Astrocyte (in vitro differentiated cells and primary cell): ENCODE measurements at places on chromosomes 7 and 10.
A peak's percentile ranks its signal among the peaks of the same experiment; 100 is the strongest.

DNA sequence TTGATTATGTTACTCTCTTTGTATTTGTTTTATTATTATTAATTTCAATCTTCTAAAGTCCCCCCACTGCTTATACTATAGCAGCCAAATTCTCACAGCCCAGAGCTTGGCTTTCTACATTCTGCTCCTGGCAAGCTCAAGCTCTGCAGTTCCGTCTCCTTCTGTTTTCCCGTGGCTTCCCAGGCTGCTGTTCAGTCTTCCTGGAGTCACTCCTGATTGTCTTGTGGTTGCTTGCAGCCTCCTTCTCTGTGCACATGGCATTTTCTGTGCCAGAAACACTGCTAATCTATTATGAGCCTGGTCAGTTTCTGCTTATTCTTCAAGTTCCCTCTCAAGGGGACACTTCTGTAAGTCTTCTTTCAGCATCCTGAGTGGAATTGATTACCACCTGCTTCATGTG is 533.7 kb upstream of the IGFBP3 start:
- peak; percentile 61 for DNase-seq

DNA sequence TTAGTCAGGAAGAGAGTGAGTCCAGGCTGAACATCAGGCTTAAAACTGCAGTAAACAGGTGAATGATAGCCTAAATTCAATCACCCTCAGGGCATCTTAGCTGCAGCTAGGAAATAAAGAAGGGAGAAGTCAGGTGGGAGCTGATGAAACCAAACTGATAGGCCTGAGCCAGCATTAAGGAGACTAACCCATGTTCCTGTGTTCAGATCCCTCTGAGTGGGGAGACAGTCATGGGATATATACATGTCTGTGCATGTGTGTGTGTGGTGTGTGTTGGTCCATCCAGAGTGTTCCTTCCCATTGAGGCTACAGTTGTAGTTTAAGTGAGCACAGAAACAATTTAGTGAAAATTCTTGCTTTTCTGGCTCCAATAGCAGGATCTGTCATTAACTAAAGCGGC is 480.9 kb downstream of the PHTF2 start:
- no peak for DNase-seq

DNA sequence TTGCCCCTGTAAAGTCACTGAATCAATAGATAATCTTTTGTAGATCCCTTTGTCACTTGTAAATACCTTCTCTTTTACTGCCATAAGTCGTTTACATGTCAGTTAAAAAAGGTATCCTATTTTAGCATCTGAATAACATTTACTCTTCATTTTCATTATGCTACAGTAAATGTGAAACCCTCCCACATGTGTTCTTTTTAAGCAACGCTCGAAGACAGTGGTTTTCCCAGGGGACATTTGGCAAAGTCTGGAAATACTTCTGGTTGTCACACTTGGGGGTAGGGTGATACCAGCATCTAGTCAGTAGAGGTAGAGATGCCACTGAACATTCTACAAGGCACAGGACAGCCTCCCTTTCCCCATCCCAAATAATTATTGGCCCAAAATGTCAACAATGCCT is 23.7 kb downstream of the ATAD1 start:
- DNase-seq = no peak

DNA sequence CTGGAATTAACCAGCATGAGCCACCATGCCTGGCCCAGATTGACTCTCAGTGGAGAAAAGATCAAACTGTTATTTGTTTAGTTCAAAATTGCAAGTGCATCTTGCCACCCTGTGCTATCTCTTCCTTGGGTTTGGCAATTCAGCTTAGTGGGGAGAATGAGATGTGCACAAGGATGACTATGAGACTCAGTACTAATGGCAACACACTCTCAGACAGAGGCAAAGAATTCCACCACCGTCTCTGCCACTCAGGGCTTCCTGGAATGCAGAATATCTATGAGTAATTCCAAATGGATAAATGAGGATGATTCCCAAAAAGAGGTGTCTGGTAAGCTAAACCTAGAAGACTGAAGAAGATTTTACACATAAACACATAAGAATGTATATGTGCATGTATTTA is 525.8 kb downstream of the NRG3 start:
- no peak for DNase-seq

- DNase-seq = peak; percentile 46
Observed at GRCh38 chr10:114874827-114875411, 53.3 kb downstream of the FHIP2A start.

GRCh38 chr10:87761892-87762291 is 56.1 kb downstream of the ATAD1 start:
- DNase-seq = peak; percentile 73

- peak; percentile 56 for DNase-seq
Observed at GRCh38 chr10:24360282-24361127, 151.6 kb downstream of the KIAA1217 start.

DNA sequence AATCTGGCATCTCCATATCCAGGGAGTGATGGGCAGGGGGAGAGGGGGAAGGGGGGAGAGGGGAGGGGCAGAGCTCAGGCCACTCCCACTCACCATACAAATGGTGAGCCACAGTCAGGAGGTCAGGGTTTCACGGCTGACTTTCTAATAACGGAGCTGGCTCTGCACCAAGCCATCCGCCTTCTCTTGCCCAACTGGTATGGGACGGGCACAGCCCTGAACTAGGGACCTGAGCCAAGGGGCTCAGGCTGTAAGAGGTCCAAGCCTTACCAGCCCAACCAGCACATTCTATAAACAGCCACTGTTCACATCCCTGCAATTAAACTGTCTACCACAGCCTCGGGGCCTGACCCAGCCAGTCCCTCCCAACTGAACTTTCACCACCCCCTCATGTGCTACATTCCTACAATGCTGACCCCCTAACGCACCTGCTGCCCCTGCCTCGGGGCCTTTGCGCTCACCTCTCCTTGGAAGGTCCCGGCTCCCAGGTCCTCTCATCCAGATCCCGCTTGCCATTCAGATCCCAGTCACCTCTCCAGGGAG is 32.5 kb downstream of the RGS10 start:
- DNase-seq = no peak

GRCh38 chr7:129502708-129503685 is 666 bp downstream of the SMKR1 start:
- no peak for DNase-seq

- DNase-seq = no peak
Observed at GRCh38 chr7:6480323-6480660, 32.5 kb upstream of the DAGLB start.

DNA sequence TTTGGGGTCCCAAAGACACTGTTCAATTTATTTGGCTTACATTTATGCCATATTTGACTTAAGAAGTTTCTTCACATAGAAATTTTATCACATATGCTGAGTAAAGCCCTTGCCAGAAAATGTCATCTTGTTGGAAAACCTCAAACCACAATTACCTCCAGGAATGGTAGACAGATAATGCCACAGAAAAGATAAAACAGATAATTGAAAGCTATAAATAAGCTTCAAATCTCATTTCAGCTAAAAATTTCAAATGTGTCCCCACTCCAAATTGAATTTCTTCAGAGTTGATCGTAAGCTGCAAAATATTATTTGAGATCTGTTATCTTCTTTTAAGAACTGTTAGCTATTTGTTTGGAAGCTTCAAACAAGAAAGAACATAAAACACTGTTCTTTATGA is 176.4 kb upstream of the PTN start:
- DNase-seq = peak; percentile 66

DNA sequence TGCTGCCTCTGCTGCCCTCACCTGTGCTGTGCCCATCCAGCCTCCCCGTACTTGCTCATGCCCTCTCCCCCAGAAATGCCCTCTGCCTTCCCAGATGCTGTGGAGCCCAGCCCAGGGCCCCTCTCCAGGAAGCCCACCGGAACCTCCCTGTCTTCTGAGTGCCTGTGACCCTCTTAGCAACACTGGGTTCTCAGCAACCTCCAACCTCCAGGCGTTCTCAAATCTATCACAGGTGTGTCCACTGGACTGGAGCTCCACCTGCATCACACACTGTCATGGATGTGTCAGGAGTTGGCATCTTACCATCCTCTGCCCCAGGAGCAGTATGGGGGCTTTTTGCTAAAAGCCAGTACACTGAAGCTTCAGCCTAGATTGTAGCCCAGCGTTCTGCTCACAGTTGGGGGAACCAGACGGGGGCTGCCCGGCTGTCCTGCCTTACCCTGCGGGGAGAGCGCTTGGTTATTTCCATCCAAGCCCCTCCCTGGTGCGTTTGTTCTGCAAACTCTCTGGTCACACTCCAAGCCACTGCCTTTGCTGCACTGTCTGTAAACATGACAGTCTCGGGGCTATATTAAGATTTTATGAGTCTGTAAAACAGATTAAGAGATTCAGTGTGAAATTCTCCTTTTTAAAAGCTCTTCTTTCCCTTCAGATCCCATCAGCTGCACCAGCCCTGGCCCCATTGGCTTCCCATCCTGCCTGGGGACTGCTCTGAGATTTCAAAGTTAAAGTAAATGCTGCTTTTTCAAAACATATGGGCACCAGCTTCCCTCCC is 71.3 kb upstream of the CPXM2 start:
- no peak for DNase-seq

GRCh38 chr7:96041171-96041570 is 268.8 kb downstream of the DYNC1I1 start:
- no peak for DNase-seq

GRCh38 chr7:116142850-116143249 is 67.5 kb upstream of the TES start:
- DNase-seq = no peak

DNA sequence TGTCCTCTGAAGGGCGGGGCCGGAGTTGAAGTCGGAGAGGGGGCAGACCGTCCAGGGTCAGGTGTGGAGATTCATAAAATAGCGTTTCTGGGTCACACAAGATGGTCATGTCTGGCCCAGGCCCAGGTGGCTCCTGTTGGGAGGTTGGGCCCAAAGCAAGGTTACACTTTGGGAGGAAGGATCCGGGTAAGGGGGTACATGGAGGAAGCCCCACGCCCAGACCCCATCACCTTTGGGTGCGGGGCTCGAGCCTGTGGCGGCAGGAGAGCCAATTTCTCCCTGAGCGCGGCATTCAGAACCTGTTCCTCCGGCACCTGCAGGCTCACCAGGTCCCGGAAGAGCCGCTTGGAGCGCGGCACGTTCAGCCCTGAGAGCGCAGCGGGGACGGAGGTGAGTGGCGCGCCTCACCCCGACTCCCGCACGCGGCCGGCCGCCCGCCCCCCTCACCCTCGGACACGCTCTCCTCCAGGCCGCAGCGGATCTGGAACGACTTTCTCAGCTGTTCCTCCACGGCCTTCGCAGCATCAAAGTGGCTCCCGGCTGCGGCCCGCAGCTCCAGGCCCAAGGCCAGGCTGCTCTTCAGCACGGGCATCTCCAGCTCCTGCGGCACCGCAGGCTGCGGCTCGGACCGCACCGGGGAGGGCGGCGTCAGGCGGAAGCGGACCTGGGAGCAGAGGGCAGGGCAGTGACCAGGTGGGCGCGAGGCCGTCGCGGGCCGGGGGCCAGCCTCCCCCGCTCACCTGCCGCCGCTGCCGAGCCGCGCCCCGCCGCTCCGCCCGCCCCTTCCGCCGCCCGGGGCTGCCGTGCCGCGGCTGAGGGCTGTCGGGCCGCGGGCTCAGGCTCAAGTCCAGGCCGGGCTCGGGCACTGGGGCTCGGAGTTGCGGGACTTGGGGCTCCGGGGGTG is 644 bp downstream of the PPP1R35 start:
- no peak for DNase-seq

DNA sequence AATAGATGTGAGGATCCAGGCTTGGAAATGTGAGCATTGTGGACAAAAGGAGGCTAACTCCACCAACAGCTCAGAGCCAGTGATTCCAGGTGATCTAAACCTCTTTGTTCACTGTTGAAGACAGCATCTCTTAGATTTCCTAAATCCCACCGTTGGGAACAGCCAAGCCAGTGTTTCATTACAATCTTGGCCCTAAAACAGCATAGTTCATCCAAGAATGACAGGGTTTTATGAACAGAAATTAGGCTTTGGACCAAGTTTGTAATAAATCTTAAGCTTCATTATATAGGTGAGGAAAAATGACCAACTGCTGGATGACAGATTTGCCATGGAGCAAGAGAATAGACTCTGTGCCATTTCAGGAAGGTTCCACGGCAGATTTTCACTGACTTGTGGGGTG is 65.8 kb downstream of the MTURN start:
- no peak for DNase-seq

GRCh38 chr10:122126763-122127659 is 138.0 kb downstream of the TACC2 start:
- peak; percentile 96 for DNase-seq

DNA sequence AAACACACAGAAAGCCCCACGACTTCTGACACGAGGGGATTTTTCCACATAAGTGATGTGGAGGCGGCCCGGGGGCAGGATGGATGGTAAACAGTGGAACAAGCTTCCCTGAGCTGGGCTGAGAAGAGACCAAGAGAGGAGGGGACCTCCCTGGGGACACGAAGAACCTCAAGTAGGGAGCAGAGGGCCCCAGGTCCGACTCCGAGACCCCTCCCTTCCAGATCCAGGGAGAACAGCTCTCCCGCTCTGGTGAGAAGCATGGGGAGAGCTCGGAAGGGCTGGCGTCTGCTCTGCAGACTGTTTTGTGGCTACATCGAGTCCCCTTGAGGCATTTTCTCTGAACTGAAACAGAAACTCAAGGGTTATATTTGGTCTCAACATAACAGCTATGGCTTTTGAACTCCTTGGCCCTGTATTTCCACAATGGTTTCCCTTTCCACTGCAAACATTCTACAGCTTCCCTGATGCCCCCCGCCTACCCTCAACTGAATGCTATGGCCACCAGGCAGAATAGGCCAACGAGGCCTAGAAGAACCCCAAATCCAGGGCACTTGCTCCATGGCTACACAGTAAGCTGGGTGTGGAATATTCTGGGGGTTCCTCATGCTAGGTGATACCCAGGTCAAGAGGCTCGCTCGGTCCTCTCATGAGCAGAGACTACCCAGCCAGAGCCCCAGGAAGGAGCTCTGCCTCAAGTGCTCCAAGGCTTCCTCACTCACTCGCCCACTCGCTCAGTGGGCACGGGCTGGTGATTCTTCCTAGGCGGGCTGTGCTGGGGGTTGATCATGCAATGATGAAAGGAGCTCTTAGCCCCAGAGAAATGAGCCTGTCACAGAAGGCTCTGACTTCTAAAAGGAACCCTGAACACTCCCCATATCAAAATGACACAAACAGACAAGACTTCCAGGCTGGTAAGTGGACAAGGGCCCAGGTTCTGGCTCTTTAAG is 47.5 kb downstream of the FAM53B start:
- DNase-seq = no peak

GRCh38 chr10:124511205-124512039 is 49.8 kb downstream of the LHPP start:
- no peak for DNase-seq

- DNase-seq = peak; percentile 67
Observed at GRCh38 chr10:62016623-62017490, 115.4 kb downstream of the ARID5B start.

GRCh38 chr10:114715171-114715670 is 57.1 kb upstream of the ABLIM1 start:
- peak; percentile 85 for DNase-seq

DNA sequence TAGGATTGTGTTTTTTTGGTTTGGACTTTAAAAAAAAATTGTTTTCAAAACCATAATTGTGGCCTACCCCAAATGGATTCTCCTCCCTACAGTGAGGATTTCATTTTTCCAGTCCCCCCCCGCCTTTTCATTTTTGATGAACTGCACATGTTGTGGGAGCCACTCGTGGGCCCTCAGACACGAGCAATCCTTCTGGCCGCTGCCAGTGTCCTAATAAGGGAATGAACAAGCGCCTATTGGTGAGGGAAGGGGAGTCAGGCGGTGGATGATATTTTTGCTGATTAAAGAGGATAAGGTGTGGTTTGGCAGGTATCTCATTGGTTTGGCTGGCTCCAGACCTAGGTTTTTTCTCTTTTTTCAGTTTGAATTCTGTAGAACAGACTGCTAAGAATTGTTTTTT is 78.7 kb upstream of the AGBL3 start:
- DNase-seq = peak; percentile 79

GRCh38 chr7:106717254-106717954 is 56.4 kb upstream of the CCDC71L start:
- DNase-seq = peak; percentile 14

GRCh38 chr7:123823898-123824753 is 20.8 kb upstream of the HYAL4 start:
- no peak for DNase-seq
